ENCODE measurements at places on chromosomes 12 and 14.

DNA sequence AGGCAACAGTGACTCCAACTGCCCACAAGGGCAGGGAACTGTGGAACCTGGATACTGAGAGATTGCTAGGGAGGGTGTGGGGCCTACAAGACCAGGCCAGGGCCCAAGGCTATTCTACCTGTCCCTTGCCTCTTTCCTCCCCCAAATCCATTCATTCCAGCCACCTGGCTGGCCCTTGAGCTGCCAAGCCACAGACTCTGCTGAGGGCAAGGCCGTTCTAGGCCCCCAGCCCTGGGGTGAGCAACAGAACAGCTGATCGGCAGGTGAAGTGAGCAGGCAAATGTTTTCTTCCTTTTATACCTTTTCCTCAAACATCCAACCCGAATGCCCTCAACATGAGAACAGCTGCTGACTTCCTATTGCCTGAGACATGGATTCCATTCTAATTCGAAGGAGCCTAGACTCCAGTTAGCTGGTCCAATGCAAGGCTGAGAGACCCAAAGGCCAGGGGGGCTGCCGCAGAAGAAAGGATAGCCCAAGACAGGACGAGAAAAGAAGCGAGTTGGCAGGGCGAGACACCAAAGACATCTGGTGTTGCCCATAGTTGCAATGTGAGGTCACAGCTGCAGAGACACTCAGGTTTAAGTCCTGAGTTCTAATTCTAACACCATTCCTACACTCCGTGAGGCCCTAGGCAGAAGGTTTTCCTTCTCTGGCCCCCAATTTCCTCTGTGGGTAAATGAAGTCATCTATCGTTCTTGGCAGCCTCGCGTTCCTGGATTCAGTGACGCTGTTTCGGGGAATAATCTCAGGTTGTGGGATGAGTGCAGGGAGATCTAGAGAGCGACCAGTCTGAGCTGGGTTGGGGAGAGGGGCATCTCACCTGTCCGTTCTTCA is 1.7 kb downstream of the C1QL4 start:
- no peak for DNase-seq

DNA sequence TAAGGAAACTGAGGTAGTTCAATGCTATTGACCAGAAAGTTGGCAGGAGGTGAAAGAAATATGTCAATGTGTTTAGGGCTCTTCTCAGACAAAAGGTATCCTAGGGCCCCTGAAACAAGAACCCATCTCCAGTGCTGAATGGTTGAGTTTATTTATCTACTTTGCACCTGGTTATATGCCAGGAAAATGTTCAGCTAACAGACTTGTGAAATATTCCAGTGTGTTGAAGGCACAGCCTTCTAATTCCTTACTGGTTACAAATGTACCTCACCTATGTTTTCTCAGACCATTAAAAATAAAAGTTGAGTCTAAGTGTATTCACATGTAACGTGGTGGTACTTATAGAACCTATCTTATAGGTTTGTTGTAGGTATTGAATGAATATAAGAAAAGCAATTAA is 511.7 kb upstream of the SEL1L start:
- DNase-seq: no peak

- DNase-seq: no peak
Measured at GRCh38 chr14:64971943-64972791, at the start of gene RAB15. Gene RAB15, minus strand, starts transcription at chr14:64972336. Its CDS starts 260 bp downstream, at chr14:64972076.

GRCh38 chr14:52706286-52706685 is 714 bp upstream of the PSMC6 start:
- DNase-seq: no peak

GRCh38 chr12:47825173-47825639 is 5.5 kb upstream of the HDAC7 start:
- no peak for DNase-seq

GRCh38 chr14:64038841-64039542 is 186.2 kb downstream of the SYNE2 start:
- DNase-seq: no peak

DNA sequence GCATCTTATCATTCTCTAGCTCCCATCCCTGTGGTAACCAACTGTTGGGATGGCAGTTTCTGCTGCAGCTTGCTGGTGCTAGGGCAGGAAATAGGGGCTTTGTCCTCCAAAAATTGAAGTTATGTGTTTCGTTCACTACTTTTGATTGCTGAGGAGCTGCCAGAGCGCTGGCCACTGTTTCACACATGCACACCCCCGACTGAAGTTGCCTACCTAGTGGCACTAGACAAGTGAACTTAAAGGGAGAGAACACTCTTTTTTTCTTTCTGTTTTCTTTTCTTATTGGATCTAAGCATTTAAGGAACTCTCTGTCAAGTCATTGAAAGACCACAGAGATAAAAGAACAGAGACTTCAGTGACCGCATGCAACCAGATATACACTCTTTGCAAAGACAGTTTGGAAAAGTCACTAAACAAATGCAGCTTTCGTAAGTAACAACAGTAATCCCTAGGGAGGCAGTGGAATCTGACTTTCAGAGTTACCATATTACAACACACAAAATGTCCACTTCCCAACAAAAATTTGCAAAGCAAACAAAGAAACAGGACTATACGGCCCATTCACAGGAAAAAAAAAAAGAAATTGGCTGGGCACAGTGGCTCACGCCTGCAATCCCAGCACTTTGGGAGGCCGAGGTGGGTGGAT is 12.0 kb downstream of the TFCP2 start:
- no peak for DNase-seq

DNA sequence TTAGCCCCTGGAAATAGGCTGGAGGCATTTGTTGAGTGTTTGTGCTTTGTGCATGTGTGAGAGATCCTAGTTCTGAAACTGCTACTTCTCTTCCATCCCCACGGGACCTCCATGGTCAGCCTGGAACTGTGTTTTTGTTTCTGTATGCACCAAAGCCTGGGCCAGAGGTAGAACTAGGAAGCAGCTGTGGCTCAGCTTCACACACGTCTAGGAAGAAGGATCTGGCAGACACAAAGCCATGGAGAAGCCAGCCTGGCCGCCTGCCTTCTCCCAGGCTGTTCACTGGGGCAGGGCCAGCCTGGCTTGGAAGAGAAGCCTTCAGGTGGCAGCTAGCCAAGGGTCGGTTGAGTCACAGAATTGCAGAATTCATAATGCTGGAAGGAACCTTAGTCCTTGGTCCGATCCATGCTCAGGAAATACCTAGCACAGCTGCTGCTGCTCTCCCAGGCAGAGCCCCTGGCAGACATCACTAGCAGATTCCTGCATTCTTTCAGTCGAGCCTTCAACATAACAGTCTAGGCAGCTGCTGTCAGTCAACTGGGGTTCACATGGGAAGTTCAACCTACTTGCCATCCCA is 27.0 kb downstream of the RIN3 start:
- no peak for DNase-seq

GRCh38 chr14:79354336-79354735 is 857.0 kb downstream of the DIO2 start:
- no peak for DNase-seq

DNA sequence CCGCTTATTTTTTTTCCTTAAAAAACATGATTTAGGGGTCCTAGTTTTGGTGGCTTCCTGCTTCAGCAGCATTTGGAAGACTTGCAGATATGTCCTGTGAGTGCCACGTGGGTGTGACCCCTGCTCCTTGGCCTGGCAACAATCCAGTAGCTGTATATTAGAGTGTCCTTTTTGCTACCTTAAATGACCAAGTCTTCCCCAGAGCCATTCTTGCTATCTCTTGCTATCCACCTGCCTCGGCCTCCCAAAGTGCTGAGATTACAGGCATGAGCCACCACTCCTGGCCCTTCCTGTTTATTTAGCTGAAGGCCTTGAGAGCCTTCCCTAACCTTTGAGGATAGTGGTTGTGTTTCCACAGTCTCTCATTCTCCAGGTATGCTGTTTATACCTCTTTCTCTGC is 17.0 kb downstream of the TPCN1 start:
- no peak for DNase-seq

GRCh38 chr12:93938317-93938716 is 210.1 kb upstream of the PLXNC1 start:
- DNase-seq: no peak

DNA sequence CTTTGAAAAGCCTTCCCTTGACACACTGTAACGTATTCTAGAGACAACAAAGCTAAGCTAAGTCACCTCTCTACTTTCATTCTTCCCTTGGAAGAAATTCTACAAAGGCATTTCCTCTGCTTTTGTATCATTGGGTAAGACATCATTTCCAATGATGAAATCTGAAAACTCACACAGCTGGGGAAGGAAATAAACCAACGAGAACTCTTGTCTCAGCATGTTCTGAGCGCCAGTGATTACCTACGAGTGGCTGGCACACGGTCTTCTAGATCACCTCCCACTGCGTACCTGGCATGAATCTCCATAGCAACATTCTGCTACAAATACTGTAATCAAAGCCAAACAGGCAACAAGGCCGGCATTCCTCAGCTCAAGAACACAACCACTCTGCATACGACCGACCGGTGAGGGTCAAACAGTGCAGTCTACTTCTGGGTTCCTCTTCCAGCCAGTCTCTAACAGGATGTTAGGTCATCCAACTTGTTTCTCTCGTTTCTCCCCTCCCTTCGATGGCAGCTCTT is 7.6 kb downstream of the VPS37B start:
- DNase-seq: no peak

GRCh38 chr14:61213920-61214319 is 67.2 kb downstream of the TMEM30B start:
- DNase-seq: no peak

GRCh38 chr12:106229036-106229591 is 18.7 kb downstream of the CKAP4 start:
- DNase-seq: no peak

DNA sequence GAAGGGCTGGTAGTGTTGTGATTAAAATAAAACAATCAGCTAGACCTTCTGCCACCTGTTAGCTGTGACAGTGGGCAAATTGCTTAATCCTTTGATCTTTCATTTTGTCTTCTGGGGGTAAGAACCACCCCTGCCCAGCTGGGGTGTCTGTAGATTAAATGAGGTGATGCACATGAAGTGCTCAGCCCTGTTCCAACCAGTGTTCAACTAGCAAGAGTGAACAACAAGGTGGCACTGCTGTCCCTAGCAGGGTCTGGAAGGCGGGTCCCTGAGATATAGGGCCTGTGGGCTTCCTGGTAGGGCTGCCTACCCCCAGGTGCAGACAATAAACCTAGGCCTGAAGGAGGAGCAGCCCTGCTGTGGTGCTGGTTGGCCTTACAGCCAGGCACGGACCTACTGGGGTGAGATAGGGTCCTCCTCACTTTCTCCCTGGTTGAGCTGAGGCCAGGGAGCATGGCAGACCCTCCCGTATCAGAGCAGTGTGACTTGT is 60.6 kb downstream of the ARL6IP4 start:
- no peak for DNase-seq
